Testis (tissue), 5 donors: ENCODE measurements at places on chromosomes 2 and 18. TPM values are rescaled to one million over a fixed set of nuclear protein-coding genes. Genes with fewer than 3 reads are reported as not detected.
A peak's percentile ranks its signal among the peaks of the same experiment; 100 is the strongest.

GRCh38 chr2:221671515-221671914 lies 99.4 kb upstream of the EPHA4 start:
- no peak for DNase-seq
- H3K4me1 ChIP-seq = no peaks in the 10 kb centered on the region
- no peaks in the 10 kb centered on the region for H3K36me3 ChIP-seq
- no peak overlapping the region for H3K27ac ChIP-seq

DNA sequence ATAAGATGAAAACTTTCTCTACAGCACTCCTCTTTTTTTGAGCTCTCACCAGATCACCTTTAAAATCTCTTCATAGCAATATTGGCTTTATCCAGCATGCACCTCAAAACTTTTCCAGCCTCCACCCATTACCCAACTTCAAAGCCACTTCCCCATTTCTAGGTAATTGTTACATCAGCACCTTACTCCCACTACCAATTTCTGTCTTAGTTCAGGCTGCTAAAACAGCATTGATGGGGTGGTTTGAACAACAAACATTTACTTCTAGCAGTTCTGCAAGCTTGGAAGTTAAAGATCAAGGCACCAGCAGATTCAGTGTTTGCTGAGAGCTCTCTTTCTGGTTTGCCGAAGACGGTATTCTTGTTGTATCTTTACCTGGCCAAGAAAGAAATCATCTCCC lies 114.0 kb upstream of the SLC39A10 start:
- no peaks in the 10 kb centered on the region for H3K4me1 ChIP-seq
- no peak overlapping the region for H3K27ac ChIP-seq
- no peak overlapping the region for H3K4me3 ChIP-seq
- H3K27me3 ChIP-seq = no peaks in the 10 kb centered on the region

DNA sequence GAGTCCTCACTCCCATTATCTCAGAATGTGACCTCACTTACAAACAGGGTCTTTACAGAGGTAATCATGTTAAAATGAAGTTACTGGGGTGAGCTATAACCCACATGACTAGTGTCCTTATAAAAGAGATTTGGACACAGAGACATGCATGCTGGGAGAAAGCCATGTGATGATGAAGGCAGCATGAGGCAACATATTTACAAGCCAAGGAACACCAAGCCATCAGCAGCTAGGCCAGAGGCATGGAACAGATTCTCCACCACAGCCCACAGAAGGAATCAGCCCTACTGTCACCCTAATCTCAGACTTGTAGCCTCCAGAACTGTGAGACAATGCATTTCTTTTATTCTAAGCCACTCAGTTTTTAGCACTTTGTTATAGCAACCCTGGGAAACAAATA lies 171.9 kb downstream of the EN1 start:
- H3K4me1 ChIP-seq = no peaks in the 10 kb centered on the region
- no peak overlapping the region for H3K27ac ChIP-seq
- DNase-seq = no peak
- H3K36me3 ChIP-seq = no peaks in the 10 kb centered on the region

DNA sequence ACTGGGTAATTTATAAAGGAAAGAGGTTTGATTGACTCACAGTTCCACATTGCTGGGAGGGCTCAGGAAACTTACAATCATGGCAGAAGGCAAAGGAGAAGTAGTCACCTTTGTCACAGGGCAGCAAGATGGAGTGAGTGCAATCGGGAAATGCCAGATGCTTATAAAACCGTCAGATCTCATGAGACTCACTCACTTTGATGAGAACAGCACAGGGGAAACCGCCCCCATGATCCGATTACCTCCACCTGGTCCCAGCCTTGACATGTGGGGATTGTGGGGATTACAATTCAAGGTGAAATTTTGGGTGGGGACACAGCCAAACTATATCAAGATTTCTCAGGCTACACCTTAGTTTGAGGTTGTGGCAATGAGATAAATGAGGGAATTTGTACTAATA lies 54.9 kb downstream of the AKAIN1 start:
- no peak overlapping the region for H3K27ac ChIP-seq
- no peaks in the 10 kb centered on the region for H3K27me3 ChIP-seq
- DNase-seq = no peak
- no peak overlapping the region for H3K4me3 ChIP-seq
- H3K4me1 ChIP-seq = no peaks in the 10 kb centered on the region
- no peaks in the 10 kb centered on the region for H3K36me3 ChIP-seq

DNA sequence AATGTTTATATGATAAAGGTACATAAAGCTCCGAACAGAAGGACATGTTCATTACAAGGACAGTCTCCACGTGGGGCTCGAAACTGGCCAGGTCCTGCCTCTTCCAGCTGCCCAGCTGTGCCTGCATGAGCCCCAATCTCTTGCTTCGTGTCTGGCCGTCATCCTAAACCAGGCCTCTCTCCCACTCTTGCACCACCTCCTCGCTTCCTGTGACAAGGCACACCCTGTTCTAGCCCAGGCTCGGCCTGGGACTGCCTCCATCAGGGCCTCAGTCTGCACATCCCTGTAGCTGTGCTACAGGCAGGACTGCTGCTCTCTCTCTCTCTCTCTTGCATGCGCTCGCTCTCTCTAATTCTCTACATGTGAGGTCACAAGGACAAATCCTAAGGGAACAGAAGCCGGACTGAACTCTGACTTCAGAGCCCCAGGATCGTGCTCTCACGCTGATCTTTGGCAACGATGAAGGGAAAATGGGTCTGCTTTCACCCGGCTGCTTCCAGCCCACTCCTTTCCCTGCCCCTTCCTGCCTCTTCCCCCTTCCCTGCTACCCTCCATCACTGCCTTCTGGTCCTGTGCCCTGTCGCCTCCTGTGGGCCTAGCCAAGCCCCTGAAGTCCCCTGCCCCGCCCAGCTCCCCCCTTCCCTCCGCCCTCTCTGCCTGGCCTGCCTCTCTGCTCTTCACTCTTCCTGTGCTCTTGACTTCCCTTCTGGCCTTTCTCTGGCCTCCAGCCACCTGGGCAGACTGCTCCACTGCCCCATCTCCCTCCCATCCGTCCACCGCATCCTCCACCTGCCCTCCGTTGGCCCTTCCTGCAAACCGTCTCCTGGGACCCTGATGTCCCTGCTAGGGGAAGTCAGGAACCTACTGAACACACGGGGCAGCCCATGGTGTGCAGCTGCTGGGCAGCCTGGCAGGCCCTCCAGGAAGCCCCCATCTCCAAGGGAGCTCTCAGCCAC lies 7.8 kb upstream of the GPR55 start:
- peak; percentile 69 for DNase-seq
- H3K27ac ChIP-seq = no peak overlapping the region
- H3K4me3 ChIP-seq = no peak overlapping the region
- H3K27me3 ChIP-seq = no peaks in the 10 kb centered on the region
- peaks cover 17% of the 10 kb centered on the region for H3K4me1 ChIP-seq

- no peak for DNase-seq
- H3K4me3 ChIP-seq = no peak overlapping the region
- no peaks in the 10 kb centered on the region for H3K4me1 ChIP-seq
- H3K36me3 ChIP-seq = no peaks in the 10 kb centered on the region
- H3K27me3 ChIP-seq = no peaks in the 10 kb centered on the region
These were observed 9.0 kb downstream of the METTL21A start for GRCh38 chr2:207616185-207616584.

GRCh38 chr2:10497797-10498251 lies 49.7 kb upstream of the ODC1 start:
- no peaks in the 10 kb centered on the region for H3K4me1 ChIP-seq
- no peak overlapping the region for H3K4me3 ChIP-seq
- no peak for DNase-seq
- no peak overlapping the region for H3K27ac ChIP-seq
- no peaks in the 10 kb centered on the region for H3K27me3 ChIP-seq

GRCh38 chr18:37505321-37505720 lies 60.3 kb downstream of the CELF4 start:
- H3K4me3 ChIP-seq = no peak overlapping the region
- no peak for DNase-seq
- no peaks in the 10 kb centered on the region for H3K27me3 ChIP-seq
- no peaks in the 10 kb centered on the region for H3K36me3 ChIP-seq

ALPI gene
- total RNA-seq = 0.43 TPM

ST6GAL2 gene
- total RNA-seq = 95.6 TPM
